ENCODE measurements at places on chromosomes 16 and 17. TPM values are rescaled to one million over a fixed set of nuclear protein-coding genes. Genes with fewer than 3 reads are reported as not detected.

DNA sequence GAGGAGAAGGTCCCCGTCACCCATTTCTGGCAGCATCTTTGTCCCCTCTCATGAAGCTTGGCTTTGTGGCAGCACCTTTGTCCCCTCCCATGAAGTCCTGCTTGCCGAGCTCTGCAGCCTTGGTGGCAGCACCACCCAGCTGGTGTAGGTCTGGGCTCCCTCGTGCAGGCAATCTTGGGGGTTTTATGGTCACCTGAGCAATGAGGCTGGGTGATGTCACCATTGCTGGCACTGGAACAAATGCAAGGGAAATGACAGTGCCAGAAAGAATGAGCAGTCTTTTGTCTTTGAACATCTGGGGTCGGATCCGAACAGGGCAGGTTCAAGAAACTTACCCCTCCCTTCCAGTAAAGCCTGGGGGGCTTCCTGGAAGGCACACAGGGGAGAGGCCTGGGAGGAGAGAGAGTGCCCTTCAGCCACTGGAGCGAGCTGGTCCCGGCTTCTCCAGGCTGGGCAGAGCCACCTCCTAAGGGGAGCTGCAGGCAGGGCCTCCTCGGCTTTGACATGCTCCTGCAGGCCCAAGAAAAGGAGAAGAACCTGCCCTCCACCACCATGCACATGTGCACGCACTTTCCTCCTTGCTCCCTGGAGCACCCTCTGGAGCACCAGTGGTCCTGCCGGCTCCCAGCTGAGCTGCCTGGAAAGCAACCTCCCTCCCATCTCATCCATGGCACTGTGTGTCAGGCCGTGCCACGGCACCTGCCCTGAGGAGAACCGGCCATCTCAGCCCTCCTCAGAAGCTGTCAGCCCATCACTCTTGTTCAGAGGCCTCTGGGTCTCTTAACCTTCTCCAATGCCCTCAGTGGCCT lies 16.0 kb downstream of the BTBD17 start:
- H3K4me1 ChIP-seq, result no peaks in the 10 kb centered on the region
- H3K4me3 ChIP-seq, result no peak overlapping the region
- H3K27me3 ChIP-seq, result peaks cover 30% of the 10 kb centered on the region
- DNase-seq, result no peak
- no peak overlapping the region for H3K27ac ChIP-seq
- H3K36me3 ChIP-seq, result no peaks in the 10 kb centered on the region

DNA sequence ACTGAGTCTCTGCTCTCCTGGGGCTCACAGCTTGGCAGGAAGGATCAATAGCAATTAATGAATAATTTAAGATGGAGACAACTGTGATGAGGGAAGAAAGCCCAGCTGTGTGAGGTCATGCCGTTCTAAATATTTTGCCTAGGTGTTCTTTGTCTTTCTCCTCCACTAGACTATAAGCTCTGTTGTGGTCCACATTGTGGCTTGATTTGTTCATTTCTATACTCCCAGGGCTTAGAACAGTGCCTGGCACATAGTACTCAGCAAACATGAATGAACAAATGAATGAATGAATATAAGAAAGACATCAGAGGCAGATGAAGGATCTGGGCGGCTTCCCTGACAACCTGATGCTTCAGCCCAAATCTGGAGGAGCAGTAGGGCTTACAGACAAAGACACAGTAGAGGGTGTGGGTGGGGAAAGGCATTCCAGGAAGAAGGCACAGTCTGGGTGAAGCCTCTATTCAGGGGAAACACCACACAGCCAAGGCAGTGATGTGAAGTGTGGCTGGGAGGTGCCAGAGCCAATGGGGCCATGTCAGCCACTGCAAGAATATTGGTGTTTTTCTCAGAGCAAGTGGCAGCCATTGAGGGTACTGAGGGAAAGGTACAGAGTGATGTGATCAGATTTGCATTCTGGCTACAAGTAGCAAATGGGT lies 8.3 kb downstream of the CDH13 start:
- H3K27ac ChIP-seq, result peak overlapping the region; percentile 98
- no peak overlapping the region for H3K4me3 ChIP-seq
- no peak for DNase-seq
- H3K4me1 ChIP-seq, result peaks cover 31% of the 10 kb centered on the region
- no peaks in the 10 kb centered on the region for H3K36me3 ChIP-seq

The PROCA1 gene
- total RNA-seq, result 5.4 TPM

The CEP295NL gene
- total RNA-seq, result 1.3 TPM

GRCh38 chr16:70267516-70267915 lies 15.8 kb upstream of the EXOSC6 start:
- H3K4me1 ChIP-seq, result no peaks in the 10 kb centered on the region
- no peak overlapping the region for H3K4me3 ChIP-seq
- peaks cover 29% of the 10 kb centered on the region for H3K36me3 ChIP-seq

The NOTUM gene
- 1.8 TPM for total RNA-seq

GRCh38 chr16:9380221-9380620 lies 288.8 kb downstream of the HAPSTR1 start:
- no peaks in the 10 kb centered on the region for H3K36me3 ChIP-seq
- no peak for DNase-seq
- H3K27me3 ChIP-seq, result no peaks in the 10 kb centered on the region
- H3K4me1 ChIP-seq, result no peaks in the 10 kb centered on the region
- no peak overlapping the region for H3K27ac ChIP-seq

The FSCN2 gene
- total RNA-seq, result 0.43 TPM

The RAB26 gene
- 1.0 TPM for total RNA-seq

DNA sequence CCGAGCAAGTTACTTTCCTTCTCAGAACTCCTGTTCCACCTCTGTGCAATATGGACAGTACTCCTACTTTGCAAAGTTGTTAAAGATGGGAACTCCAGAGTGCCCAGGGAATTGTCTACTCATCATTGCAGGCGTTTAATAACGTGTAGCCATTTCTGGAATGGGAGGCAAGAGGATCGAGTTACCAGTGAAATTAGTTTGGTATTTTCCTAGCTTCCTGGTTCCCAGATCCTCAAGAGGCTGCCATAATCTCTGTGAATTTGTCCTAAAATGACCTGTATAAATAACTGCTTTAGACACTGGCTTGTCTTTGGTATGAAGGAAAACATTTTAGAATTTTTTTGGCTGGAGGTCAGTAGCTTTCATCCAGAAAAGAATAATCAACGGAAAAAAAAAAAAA lies 27.7 kb downstream of the WWOX start:
- peak overlapping the region; percentile 40 for H3K27ac ChIP-seq
- peak; percentile 65 for DNase-seq
- peak overlapping the region; percentile 26 for H3K4me3 ChIP-seq

DNA sequence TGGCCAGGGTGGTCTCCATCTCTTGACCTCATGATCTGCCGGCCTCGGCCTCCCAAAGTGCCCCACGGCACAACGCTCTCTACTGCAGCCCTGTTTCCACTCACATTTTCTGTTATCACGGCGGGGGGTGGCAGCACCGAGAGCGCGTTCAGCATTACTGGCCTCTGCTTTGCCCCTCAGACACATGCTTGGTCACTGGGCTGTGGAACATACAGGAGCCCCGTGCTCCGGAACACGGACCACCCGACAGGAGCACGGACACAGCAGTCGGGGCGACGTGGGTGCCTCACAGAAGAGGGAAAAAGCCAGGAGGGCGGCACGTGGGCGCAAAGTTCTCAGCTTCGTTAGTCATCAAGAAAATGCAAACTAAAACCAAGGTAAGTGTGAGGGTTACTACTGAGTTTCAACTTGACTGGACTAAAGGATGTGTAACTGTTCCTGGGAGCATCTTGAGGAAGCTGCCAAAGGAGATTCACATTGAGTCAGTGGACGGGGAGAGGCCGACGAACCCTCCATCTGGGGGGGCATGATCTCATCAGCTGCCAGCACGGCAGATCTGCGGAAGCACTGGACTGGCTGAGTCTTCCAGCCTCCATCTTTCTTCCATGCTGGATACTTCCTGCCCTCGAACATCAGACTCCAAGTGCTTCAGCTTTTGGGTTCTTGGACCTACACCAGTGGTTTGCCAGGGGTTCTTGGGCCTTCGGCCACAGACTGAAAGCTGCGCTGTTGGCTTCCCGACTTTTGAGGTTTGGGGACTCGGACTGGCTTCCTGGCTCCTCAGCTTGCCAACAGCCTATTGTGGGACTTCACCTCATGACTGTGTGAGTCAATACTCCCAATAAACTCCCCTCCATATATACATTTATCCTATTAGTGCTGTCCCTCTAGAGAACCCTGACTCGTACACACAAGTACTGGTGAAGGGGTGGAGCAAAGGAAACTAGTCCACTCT lies 106.8 kb downstream of the ZNF778 start:
- DNase-seq, result no peak
- H3K36me3 ChIP-seq, result peaks cover 6% of the 10 kb centered on the region
- peaks cover 46% of the 10 kb centered on the region for H3K4me1 ChIP-seq
- H3K4me3 ChIP-seq, result no peak overlapping the region
- H3K27ac ChIP-seq, result no peak overlapping the region

The CHST4 gene
- total RNA-seq, result 0.61 TPM

DNA sequence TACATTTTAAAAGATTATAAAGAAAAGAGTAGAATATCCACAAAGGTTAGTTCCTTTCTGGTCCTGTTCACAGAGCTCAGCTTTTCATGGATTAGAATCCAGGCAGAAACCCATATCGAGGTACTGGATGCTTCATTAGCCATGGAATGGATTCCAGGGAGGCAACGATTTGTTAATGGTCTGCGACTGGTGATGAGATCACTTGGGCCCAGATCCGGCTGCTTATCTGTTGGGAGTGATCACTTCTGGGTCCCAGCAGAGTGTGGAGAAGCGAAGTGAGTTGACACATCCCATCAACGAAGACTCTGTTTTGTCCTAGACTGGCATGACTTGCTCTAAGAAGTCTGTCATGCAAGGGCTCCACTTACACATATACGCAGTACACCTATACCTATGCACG lies 165.8 kb downstream of the MAF start:
- no peaks in the 10 kb centered on the region for H3K36me3 ChIP-seq
- no peaks in the 10 kb centered on the region for H3K27me3 ChIP-seq
- no peak for DNase-seq
- no peaks in the 10 kb centered on the region for H3K4me1 ChIP-seq
- H3K4me3 ChIP-seq, result no peak overlapping the region
- H3K27ac ChIP-seq, result no peak overlapping the region

DNA sequence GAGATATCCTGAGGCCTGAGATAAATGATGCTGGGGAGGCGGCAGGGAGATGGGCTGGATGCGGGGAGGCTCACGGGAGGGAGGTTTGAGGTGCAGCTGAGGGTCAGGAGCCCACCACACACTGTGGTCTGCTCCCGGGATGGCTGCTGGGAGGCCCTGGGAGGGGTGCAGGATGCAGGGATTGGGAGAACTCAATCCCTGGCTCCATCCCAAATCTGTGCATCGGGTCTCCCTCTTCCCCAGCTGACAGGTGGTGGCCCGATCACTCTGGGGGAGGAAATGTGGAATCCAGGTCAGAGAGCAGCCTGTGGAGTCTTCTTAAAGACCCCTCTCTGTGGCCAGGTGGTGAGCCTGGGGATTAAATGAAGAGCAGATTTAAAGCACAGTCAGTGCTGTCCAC lies 12.0 kb downstream of the PHB1 start:
- no peak overlapping the region for H3K4me3 ChIP-seq
- DNase-seq, result peak; percentile 35
- peaks cover 10% of the 10 kb centered on the region for H3K4me1 ChIP-seq
- peaks cover 29% of the 10 kb centered on the region for H3K36me3 ChIP-seq
- no peak overlapping the region for H3K27ac ChIP-seq

GRCh38 chr16:1993731-1994131 lies 4.0 kb downstream of the SYNGR3 start:
- no peak for DNase-seq
- H3K27me3 ChIP-seq, result peaks cover 8% of the 10 kb centered on the region
- H3K27ac ChIP-seq, result no peak overlapping the region
- H3K4me3 ChIP-seq, result no peak overlapping the region

The SP2 gene
- 3.7 TPM for total RNA-seq

DNA sequence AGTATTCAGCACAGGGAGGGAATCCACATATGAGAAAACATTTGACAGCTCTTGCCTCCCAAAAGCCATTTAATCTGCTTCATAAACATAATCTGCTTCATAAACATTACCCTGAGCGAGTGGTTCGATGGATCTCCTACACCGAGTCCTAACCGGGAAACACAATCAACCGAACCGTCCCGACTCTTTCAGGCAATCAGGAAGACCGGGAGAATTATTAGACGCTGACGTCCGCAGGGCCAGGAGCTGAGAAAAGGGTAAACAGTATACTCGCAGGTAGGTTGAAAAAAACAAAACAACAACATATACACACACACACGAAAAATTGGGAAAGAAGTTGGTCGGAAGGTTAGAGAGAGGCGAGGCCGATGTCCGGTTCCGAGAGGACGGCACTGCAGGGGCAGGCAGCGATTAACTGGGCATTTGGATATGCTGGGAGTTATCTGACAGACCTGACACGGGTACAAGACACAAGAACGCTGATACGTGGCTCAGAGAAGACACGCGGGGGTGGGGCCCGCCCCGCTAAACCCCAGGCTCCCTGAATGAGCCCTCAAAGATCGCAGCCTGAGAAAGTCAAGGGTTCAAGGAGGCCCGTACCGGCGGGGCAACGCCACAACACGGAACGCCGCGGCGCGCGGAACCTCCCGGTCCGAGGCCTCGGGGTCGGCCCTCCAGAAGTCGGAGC lies 585 bp downstream of the AP1G1 start:
- H3K4me1 ChIP-seq, result 0 out of 2 replicates have a peak, but pooled peaks cover 4% of the 10 kb centered on the region
- no peak for DNase-seq
- H3K27me3 ChIP-seq, result no peaks in the 10 kb centered on the region
- H3K4me3 ChIP-seq, result peak overlapping the region; percentile 94
- no peaks in the 10 kb centered on the region for H3K36me3 ChIP-seq

The TIMP2 gene
- 65.6 TPM for total RNA-seq

The ARHGAP27 gene
- total RNA-seq, result 1.2 TPM

DNA sequence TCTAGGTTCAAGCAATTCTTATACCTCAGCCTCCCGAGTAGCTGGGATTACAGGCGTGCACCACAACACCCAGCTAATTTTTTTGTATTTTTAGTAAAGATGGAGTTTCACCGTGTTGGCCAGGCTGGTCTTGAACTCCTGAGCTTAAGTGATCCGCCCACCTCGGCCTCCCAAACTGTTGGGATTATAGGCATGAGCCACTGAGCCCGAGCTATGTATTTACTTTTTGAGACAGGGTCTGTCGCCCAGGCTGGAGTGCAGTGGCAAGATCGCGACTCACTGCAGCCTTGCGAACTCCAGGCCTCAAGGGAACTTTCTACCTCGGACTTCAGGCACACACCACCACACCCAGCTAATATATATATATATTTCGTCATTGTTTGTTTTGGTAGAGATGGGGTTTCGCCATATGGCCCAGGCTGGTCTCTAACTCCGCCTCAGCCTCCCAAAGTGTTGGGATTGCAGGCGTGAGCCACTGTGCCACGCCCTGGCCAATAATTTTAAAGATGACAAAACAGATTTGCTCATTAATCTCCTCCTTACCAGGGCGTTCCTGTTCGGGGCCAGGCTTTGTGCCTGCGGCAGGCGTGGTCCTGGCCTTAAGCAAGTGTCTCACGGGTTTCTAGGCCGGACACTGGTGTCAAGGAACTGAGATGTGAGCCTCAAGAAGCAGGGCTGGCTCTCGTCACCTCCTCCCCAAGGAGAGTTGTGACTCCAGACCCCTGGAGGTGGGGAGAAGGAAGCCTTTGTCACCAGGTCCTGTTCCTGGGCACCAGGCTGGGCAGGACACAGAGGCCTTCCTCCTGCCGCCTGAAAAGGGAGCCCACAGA lies 4.3 kb upstream of the NPW start:
- no peak overlapping the region for H3K27ac ChIP-seq
- no peak overlapping the region for H3K4me3 ChIP-seq
- H3K4me1 ChIP-seq, result peaks cover 15% of the 10 kb centered on the region
- H3K36me3 ChIP-seq, result no peaks in the 10 kb centered on the region
- H3K27me3 ChIP-seq, result peaks cover 8% of the 10 kb centered on the region

- H3K36me3 ChIP-seq, result no peaks in the 10 kb centered on the region
- H3K4me3 ChIP-seq, result no peak overlapping the region
- no peaks in the 10 kb centered on the region for H3K4me1 ChIP-seq
- no peak overlapping the region for H3K27ac ChIP-seq
- no peak for DNase-seq
- H3K27me3 ChIP-seq, result no peaks in the 10 kb centered on the region
Observed at GRCh38 chr16:82510789-82511305, 115.9 kb upstream of the CDH13 start.
